ENCODE measurements at places on chromosomes 11 and 22.

GRCh38 chr11:118614511-118614910 lies 7.1 kb downstream of the PHLDB1 start:
- DNase-seq = no peak

GRCh38 chr22:26314656-26315055 lies 114.4 kb upstream of the ASPHD2 start:
- DNase-seq = no peak

GRCh38 chr11:5899534-5899933 lies 6.5 kb downstream of the OR52E5 start:
- DNase-seq = no peak

GRCh38 chr22:40014667-40015248 lies 20.0 kb downstream of the FAM83F start:
- no peak for DNase-seq

DNA sequence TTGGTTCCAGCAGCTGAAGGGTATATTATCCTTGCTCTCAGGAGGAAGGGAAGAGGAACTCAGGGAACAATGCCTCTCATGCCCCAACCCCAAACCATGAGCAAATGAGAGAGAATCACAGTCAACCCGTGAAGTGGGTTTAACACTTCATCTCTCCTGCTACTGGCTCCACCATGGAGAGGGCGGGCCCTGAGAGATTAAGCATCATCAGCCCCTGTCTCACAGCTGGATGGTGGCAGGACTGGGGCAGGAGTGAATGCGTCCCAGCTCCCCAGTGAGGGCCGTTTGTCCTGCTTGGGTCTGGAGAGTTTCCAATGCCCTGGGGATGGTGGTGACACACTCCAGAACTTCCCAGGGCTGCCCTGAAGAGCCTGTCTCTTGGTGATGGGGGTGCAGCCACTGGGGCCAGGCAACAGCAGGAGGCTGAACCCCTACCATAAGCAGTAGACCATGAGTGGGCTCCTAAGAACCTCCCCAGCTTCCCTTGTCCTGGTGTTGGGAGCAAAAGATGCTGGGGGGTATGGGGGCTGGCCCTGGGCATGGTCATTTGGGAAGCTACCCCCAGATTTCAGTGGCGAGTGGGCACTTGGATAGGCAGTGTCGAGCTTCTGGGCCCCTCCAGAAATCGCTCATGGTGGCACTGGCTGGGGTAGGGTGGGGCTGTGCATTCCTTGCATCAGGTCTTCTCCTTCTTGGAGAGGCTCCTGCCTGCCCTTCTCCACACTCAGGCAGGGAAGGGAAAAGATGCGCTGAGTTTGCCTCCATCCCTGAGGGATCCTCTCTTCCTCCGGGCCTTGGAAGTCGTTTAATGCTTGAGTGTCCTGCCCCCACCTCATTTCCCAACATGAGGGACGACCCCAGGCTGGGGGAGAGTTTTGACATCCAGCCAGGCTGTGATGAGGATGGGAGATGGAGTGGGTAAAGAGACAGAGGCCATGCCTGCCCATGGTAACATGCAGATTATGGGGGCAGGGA lies 157.5 kb downstream of the ST3GAL4 start:
- DNase-seq = no peak

DNA sequence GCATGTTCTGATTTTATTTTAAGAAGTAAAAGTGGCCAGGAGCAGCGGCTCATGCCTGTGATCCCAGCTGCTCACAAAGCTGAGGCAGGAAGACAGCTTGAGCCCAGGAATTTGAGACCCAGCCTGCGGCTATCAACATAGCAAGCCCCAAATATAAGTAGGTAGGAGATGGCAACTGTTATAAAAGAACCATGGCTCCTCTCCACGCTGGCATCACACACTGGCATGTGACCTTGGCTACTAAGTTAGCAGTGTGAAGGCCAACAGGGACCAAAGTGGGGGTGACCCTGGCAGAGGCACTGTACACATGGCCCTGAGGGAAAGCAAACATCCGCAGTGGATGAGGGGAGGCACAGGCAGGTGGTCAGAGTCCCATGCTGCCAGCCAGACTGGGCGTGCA lies 33.0 kb downstream of the TPST2 start:
- DNase-seq = no peak

GRCh38 chr11:116832350-116833290 lies 2.9 kb downstream of the APOC3 start:
- DNase-seq = no peak

DNA sequence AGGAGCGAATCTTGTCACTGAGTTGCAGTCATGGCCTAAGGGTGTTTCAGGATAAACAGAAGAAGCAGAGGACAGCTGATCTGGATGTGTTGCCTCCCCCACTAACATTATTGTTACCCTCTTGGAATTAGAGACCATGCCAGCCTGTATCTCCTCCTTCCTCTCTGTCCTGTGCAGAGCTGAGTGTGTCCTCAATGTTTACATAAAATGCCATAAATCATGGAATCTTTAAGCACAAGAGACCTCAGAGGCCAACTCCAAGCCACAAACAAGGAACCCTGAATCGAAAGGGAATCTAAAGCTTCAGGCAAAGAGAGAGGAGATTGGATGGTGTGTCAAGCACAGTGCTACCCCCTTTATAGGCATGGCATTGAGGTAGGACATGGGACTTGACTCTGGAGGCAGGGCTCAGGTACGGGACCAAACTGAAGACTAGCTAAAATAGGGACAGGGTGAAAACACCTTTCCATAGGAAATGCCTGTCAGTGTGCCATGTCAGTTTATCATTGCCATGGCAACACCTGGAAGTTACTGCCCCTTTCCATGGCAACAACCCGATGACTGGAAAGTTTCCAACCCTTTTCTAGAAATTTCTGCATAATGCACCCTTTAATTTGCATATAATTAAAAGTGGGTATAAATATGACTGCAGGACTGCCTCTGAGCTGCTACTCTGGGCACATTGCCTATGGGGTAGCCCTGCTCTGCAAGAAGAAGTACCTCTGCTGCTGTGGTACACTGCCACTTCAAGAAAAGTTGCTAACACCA lies 489.7 kb downstream of the MIAT start:
- no peak for DNase-seq

- DNase-seq = no peak
Measured at GRCh38 chr11:114314096-114314495, 17.9 kb downstream of the NNMT start.

GRCh38 chr11:624705-625635 lies at the start of gene CDHR5:
Gene CDHR5, minus strand, starts transcription at chr11:624955. Its CDS starts 53 bp downstream, at chr11:624902.
- no peak for DNase-seq

GRCh38 chr11:96361778-96362177 lies 18.8 kb upstream of the MAML2 start:
- no peak for DNase-seq

DNA sequence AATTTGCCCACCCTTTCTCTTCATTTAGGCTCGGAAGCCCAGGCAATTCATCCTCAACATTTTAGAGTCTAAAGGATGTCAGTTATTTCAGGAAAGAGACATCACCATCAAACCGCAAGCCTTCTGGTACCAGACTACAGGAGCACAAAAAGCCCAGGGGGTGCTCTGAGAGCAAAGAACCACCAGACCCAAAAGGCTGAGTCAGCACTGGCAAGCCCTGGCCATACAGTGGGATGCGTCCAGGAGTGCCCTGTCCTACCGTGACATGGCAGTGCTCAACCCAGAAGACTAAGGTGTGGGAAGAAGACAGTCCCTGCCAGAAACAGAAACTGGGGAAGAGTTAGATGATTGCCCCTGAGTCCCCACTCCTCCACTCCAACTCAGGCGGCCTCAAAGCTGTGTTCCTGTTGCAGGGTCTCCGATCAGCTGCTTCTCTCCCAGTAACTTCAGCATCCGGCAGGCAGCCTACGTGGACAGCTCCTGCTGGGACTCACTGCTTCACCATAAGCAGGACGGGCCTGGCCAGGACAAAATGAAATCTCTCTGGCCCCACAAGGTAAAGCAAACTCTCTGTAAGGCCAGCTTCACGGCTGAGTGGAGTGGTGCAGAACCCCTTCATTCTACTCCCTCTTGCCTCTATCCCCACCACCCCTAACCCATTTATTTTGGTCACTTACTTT lies 1.5 kb downstream of the PANX3 start:
- DNase-seq = no peak

DNA sequence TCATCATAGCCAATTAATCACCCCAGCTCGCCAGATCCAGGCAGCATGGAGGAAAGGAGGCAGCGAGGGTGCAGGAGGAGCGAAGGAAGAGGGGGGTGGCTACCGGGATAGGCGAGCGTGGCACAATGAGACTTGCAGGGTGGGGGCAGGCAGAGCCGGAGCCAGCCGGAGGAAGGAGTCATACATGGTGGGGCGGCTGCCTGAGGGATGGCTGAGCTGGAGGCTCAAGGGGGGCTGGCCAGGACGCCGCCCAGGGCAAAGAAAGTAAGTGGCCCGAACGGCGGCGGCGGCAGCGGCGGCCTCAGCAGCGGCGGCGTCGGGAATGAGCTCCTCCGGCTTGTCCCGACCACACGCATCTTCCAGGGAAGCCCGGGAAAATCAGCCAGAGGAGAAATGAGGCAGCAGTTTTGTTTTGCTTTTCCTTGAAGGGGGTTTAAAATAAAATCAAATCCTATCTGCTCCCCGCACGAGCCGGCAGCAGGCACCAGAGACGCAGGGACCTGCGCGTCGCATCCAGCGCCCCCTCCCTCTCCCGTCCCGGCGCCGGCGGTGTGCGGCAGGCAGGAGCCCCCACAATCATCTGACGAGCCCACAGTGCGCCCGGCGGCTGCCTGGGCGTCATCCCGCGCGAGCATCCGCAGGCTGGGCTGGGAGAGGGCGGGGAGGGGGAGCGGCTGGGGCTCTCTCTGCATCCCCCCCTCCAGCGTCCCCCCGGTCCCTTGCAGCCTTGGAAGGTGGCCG lies 263.6 kb downstream of the CTTN start:
- DNase-seq = no peak

DNA sequence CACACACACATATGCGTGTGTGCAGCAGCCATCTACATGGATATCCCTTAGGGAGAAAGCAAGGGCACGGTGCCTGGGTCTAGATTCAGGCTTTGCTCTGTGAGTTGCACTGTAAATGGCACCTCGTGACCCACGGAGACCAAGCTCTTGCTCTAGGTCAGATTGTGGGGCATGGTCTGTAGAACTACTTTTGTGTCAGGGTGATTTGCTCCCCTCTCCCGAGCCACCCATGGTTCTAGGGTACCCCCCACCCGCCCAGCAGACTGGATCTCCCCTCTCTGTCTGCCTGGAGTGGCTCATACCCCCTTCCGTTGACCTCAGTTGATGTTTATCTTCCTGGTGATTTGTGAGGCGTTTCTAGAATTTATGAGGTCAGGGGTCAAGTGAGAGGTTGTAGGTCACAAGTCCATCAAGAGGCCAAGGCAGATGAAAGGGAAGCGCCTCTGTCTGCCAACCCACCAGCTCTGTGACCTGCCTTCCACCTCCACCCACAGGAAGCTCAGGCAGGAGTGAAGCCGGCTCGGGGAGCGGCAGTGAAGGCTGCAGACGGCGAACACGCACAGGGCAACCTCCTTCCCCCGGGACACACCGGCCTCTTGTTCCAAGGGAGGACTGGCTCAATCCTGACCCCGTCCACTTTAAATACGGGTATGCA lies 76.2 kb upstream of the TTLL12 start:
- DNase-seq = no peak

DNA sequence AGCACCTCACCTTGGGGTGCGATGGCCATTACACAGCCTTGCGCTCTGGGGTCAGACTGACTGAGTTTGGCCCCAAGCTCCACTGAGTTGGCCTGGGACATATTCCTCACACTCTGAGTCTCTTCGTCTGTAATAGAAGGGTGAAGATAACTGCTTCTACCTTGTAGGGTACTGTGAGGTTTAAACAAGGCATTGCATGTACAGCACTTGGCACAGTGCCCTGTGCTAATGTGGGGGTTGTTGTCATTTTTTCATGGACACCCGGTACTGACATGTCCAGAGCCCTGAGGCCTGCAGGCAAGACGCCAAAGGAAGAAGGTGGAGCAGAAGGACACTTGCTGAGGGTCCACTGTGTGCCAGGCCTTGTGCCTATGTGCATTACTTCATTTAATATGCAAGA lies 50.7 kb downstream of the OTOG start:
- DNase-seq = no peak

- DNase-seq = no peak
Measured at GRCh38 chr11:97732011-97732632, 1288.6 kb upstream of the CNTN5 start.

DNA sequence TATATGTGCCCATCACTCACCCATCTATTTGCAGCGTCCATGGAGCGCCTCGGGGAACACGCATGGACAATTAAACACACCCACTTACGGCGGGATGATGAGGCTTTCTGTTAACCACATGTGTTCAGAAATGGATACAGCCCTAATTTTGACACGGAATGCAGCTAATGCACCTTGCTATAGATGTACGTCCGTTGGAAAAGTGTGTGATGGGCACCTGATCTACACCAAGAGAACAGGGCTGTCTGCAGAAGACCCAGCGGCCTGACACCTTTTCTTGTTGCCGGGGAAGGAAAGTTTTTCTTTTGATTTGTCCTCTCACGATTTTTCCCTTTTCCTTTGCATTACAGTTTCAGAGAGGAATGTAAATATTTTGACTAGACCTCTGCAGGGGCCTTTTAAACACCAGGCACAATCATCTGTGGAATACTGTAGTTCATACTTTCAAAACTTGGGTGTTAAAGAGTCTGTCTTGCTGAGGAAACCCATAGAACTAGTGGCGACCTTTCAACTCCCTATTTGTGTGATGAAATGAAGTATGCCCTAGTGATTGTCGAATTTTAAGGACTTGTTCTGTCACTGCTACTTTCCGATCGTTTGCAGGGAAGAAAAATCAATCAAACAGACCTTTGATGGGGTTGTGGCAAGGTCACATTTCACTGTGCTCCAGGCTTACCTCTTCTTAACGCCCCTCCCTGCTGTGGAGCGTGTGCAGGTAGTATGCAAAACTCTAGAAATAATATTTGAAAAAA lies 16.5 kb upstream of the PAX6 start:
- no peak for DNase-seq

DNA sequence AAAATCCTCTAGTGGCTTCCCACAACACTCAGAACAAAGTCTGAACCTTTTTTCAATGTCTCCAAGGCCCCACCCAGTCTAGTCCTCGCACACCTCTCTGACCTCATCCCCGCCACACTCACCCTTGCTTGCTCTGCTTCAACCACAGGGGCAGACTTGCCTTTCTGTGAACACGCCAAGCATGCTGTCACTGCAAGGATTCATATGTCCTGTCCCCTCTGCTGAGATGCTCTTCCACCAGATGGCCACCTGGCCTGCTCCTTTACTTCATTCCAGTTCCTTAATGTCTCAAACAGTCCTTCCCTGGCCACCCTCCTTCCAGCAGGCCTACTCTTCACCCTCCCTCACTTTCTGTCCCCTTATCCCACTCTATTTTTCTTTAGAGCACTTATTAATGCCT lies 60.6 kb upstream of the ARHGAP20 start:
- no peak for DNase-seq

DNA sequence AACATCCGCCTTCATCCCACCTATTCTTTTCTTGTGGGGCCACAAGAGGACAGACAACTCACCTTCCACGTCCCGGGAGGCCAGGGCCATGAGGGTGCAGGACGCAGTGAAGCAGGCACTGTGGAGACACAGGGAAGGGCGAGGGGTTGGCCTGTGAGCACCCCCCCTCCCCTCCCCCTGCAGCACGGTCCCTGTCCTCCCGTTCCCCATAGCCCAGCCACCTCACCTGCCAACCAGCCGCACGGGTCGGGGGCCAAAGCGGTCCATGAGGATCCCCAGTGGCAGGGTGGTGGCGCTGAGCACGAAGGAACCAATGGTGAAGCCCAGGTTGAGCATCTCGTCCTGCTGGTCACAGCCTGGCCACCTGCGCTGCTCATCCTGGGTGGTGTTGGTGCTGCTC lies 14.6 kb downstream of the SLC43A1 start:
- DNase-seq = no peak
